ENCODE measurements at places on chromosomes 3 and 15.

- DNase-seq, result no peak
These were observed 238.2 kb upstream of the HES1 start for GRCh38 chr3:193897731-193898180.

- DNase-seq, result no peak
These were observed 88.6 kb downstream of the ATP8B4 start for GRCh38 chr15:50030456-50030855.

- no peak for DNase-seq
These were observed 648.8 kb downstream of the NLGN1 start for GRCh38 chr3:174046311-174046710.

- DNase-seq, result no peak
These were observed 19.2 kb downstream of the GNB4 start for GRCh38 chr3:179432021-179432420.

DNA sequence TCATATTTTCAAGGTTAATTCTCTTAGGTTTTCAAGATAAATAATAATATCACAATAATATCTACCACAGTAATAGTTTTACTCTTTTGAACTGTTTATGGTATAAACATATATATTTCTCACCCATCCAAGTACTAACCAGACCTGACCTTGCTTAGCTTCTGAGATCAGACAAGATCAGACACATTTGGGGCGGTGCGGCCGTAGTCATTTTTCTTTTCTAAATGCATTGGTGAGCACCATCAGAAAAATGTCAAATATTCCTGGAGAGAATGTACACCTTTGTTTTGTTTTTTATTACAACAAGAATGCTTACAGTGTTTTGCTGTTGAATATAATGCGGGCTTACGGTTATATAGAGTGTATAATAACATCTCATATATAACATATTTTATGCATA is 267.8 kb downstream of the ADAMTS17 start:
- DNase-seq, result no peak

- peak; percentile 34 for DNase-seq
These were observed 448 bp downstream of the PLXNB1 start for GRCh38 chr3:48429317-48429959.

DNA sequence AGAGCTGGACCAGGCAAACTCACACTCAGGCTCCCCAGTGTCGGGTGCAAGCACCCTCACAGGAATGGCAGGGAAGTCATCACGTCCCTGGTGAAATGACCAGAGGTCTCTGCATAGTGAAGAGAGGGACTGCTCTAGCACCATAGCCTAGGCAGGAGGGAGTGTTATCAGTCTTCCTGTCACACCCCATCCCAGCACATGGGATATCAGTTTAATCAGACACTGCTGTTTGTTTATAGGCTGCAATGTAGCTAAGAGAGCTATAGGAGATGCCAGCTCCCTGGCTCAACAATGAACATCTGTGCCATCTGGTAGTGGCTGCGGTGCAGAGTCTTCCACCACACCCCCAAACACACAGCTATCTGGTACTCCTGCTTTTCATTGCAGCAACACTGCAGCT is 776.6 kb downstream of the ZNF385D start:
- DNase-seq, result no peak

DNA sequence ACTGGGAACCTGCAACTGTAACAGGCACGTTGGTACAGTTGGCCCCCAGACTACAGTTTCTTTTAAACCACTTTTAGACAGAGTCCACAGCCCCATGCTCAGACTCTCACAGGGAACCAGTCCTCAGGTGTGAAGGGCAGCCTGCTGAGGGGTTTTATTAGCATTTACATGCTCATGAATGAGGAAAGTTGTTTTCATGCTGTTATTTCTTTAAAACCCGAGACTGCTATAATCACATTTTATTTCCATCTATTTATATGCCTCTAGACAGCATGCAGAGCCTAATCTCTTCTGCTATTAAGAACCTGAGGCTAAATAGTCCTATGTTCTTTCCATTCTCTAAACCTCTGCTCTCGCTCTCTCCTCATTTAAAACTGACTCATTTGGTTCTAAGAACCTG is 26.3 kb upstream of the FSIP1 start:
- DNase-seq, result no peak

DNA sequence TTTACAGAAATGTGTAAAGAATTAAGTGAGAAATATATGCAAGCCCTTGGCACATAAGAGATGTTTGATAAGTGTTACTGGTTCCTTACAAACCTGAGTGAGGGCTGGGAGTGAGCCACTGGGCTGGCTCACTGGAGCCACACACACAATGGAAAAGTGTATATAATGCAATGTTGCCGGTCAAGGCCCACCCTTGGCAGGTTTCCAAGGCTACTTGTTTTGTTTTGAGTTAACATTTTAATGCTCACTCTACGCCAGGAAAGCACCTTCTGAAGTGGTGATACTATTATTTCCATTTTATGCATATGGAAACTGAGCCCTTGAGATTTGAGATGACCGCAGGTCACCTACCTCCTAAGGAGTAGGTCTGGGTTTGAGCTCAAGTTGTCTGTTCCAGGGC is 71.8 kb upstream of the FHIT start:
- no peak for DNase-seq

DNA sequence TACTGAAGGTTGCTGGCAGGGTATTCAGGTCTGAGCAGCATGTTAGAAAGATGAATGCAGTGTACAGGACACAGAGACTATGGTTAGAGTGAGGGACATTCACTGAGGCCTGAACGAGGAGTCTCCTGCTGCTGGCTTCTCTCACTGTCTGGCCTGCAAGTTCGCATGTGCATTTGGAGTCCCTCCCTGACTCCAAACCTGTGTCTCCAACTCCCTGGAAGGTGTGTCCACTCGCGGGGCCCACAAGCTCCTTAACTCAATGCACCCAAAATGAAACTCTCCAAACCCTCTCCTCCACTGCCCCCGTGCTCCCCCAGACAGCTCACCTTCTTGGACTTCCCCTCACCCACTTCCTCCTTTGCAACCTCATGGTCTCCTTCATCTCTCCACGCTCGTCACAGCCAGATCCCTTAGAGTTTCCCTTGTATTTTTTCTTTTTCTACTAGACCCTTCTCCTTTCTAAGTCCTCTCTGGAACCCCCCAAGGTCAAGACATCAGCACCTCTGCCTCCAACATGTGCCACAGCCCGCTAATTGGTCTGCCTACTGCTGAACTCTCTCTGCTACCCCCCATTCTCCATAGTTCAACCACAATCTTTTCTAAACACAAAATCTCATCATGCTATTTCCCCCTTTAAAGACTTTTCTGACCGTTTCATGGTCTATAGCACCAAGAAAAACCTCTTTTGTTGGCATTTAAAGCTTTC is 58.3 kb downstream of the HES1 start:
- no peak for DNase-seq

GRCh38 chr15:89087161-89087829 is 961 bp upstream of the ABHD2 start:
- DNase-seq, result no peak

GRCh38 chr15:101310161-101310480 is 15.1 kb upstream of the SNRPA1 start:
- DNase-seq, result no peak

DNA sequence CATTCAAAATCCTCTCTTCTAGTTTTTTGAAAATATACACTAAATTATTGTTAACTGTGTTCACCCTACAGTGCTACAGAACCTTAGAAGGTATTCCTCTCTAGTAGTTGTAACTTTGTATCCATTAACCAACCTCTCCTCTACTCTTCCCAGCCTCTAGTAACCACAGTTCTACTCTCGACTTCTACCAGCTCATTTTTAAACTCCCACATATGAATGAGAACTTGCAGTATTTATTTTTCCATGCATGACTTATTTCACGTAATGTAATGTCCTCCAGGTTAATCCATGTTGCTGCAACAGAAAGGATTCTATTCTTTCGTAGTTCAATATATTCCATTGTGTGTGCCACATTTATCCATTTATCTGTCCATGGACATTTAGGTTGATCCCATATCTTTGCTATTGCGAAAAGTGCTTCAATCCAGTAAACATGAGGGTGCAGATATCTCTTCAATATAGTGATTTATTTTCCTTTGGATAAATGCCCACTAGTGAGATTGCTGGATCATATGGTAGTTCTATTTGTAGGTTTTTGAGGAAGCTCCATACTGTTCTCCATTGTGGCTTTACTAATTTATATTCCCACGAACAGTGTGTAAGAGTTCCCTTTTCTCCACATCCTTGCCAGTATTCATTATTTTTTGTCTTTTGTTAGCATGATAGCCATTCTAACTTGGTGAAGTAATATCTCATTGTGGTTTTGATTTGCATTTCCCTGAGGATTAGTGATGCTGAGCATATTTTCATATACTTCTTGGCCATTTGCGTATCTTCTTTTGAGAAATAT is 113.7 kb upstream of the SMAD3 start:
- DNase-seq, result no peak

DNA sequence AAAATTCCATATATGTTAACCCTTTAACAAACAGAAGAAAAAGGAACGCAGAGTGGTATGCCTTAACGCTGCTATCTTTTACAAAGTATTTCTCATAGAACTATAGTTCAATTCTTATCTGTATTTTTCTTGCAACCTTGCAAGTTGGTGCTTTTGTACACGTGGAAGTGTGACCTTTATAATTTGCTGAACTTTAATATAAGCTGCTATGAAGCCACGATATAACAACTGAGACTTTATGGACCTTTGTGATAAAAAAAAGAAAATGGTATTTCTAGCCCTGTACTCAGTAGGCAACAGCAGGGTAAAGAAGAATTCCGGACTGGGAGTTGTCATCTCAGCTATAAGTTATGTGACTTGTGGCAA is 6.3 kb upstream of the TFG start:
- no peak for DNase-seq

GRCh38 chr3:169367016-169367415 is 296.5 kb downstream of the MECOM start:
- no peak for DNase-seq

GRCh38 chr3:58386626-58387365 is 46.8 kb downstream of the PDHB start:
- no peak for DNase-seq

DNA sequence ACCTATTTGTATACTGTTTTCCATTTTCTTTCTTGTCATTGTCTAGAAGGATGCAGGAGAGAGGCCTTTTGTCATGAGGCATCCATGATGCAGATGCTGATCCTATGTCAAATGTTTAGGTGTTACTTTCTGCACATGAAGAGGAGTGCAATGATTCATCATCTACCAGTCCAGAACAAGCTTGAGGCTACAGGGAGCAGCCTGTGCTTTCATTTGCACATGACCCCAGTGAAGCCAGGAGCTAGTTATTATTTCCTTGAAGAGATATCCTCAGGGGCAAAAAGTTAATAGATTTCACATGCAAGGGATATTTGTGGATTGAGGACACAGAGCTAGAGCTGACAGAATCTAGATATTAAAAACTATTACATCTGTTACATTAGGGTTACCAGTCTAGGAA is 204.4 kb upstream of the TGFBR2 start:
- no peak for DNase-seq

DNA sequence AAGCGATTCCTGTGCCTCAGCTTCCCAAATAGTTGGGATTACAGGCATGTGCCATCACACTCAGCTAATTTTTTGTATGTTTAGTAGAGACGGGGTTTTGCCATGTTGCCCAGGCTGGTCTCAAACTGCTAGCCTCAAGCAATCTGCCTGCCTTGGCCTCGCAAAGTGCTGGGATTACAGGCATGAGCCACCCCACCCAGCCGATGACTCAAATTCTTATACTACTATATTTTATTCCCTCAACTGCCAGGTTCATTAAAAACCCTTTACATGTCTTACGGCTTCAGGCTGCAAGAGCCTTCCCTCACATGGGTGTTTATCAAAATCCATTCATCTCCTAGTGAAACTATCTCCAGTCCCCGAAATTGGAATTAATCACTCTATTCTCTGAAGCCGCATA is 63.4 kb downstream of the CBLB start:
- no peak for DNase-seq

DNA sequence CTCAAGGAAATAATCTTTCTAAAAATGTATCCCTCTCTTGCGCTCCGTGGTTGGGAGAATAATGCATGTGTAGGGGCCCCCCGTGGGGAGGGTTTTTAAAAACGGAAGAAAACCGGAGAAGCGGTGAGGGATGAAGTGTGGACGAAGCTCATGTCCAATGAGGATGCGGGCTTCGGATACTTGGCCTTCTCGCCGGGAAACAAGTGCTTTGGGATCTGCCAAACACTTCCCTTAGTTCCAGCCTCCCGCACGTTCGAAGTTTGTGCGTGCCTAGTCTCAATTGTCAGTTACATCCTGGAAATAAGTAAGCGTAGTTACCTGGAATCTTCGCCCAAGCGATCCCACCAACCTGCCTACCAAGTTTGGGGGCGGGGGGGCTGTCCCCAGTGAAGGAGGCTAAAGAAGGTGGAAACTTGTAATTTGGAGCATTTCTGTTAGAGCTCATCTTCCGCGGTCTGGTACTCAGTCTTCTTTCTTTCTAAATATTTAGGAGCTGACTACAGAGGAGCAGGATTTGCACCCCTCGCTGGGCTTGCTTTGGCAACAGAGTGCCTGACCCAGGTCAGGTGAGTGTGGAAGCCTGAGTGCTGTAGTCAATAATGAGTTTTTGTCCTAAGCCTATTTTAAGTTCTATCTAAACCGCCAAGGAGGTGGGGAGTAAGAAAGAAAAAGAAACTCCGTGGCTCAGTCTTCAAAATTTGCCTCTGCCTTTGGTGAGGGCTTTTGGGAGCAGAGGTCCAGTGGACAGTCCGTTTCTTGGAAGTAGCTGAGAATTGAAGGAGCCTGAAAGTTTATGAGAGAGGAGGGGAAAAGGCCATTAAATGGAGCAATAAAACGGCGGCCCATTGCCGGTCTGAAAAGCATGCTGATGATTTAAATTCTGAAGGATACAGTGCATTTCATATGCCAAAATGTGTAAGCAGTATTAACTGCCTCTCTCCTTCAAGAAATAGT is 1.1 kb downstream of the ITPR1 start:
- DNase-seq, result no peak

GRCh38 chr15:45873781-45874180 is 239.0 kb downstream of the SQOR start:
- no peak for DNase-seq

- DNase-seq, result no peak
These were observed 1.0 kb downstream of the RASSF1 start for GRCh38 chr3:50339485-50340146.

DNA sequence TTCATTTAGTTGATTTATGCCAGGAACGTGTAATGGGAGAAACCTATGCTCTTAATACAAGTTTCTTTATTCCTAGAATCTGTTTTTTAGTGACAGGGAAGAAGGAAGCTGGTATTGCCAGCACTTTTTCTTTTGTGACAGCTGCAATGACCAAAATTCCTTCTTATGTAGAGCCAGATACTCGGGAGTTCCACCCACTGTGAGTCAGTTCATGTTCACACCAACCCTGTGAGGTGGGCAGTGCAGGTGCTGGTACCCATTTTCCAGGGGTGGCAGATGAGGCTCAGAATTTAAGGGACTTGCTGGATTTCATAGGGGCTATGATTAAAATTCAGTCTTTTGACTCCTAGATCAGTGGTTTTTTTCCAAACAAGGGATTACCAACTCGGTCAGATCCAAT is 34.7 kb downstream of the OXNAD1 start:
- DNase-seq, result no peak
